ENCODE measurements at places on chromosomes 16 and 17. TPM values are rescaled to one million over a fixed set of nuclear protein-coding genes. Genes with fewer than 3 reads are reported as not detected.

GRCh38 chr17:60559995-60560859 lies 34.2 kb upstream of the APPBP2 start:
- no peak for DNase-seq

KRT31 gene
- total RNA-seq = 28.2 TPM

DNA sequence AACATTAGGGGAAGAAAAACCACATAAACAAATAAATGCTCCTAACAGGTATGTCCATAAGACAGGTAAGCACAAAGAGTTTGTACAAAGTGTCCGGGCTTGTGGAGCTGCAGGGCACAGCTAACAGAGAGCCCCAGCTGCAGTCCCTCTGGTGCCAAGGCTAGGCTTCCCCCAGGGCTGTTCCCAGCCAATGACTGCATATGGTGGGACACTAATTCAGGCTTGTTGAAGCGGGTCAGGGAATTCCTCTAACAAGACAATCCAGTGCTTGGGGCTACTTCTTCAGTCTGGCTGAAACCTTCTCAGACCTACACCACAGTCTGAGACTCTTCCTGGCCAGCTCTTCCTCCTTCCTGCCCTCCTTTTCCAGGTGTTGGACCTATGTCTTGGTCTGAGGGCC lies 51.7 kb upstream of the ALDH3A1 start:
- DNase-seq = no peak

- DNase-seq = no peak
These were observed 4.8 kb upstream of the TBX2 start for GRCh38 chr17:61394630-61395408.

NPIPA7 gene
- total RNA-seq = 6.0 TPM

DNA sequence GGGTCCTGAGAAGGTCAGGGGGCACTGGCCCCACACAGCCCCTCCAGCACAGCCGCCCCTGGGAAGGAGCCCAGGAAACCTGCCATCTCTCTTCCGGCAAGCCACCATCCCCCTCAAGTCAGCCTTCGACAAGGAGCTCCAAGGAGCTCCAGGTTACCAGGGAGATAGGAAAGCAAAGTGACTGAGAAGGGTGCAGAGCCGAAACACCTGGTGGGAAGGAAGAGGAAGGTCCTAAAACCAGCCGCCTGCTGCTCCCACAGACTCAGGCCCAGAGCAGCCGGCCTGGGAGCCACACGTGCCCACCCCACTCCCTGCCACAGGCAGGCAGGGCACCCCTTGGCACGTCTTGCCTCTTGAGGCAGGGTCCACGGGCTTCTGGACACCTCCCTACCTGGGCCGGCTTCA lies 80.7 kb downstream of the TIMM22 start:
- no peak for DNase-seq

DNA sequence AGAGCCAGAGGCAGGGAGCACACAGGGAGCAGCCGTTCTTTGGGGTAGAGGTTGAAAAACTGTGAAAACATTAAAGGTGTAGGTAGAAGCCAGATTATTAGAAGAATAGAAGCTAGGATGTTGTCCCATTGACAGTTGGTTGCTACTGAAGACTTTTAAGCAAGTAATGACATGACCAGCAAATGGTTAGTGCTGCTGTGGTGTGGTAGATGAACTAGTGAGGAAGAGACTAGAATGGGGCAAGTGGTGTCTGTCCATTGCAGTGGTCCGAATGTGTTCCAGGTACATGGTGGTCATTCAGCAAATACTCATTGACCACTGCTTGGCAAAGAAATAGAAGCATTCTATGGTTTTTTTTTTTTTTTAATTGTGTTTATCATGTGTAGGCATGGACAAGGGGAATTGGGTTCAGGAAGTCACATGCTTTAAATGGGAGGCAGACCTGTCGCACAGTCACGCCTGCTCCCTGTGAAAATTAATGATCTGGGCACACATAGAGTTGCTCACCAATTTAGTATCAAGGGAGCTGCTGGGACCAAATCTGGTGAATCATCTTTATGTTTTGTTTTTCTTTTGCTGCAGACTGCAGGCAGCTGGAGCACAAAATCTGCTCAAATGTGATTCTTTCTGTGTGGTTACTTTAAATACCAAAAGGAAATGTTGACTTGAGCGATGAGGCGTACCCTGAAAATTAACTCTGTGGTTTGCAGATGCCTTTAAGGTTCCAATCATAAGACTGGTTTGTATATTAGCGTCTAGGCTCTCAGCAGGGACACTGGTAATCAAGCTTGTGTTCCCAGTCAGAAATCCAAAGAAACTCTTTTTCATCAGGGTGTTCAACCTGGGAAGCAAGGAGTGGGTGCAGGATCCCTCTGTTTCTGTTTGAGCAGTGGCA lies 30.7 kb downstream of the YPEL2 start:
- no peak for DNase-seq

GRCh38 chr17:77882040-77882439 lies 76.5 kb upstream of the TNRC6C start:
- no peak for DNase-seq

GRCh38 chr16:1079786-1080525 lies 7.4 kb downstream of the SSTR5 start:
- no peak for DNase-seq

TBC1D3I gene
- not detected for total RNA-seq

MYH8 gene
- not detected for total RNA-seq

Measured in lower leg skin (tissue), 4 donors.